CD4-positive, alpha-beta memory T cell (primary cell): ENCODE measurements at places on chromosomes 16 and 17. TPM values are rescaled to one million over a fixed set of nuclear protein-coding genes. Genes with fewer than 3 reads are reported as not detected.

CEP112 gene
- total RNA-seq, result 3.9 TPM

C17orf58 gene
- 1.3 TPM for total RNA-seq

DNA sequence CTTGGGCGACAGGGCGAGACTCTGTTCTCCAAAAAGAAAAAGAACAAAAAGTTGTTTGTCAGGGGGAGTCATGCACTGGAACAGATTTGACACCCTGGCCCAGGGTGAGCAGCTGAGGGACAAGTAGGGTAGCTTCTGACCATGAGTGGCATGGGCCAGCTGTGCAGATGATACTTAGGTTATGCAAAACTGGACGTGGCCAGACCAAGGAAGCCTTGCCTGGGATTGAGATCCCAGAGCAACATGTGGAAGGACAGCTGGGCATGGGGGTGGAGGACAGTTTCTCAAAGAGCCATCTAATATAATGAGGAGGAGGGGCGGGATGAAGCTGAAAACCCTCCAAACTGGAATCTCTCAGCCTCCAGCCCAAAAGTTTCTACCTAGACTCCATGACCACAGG lies 19.6 kb upstream of the SLC35B1 start:
- H3K27ac ChIP-seq, result no peak overlapping the region
- DNase-seq, result no peak
- no peaks in the 10 kb centered on the region for H3K27me3 ChIP-seq
- H3K36me3 ChIP-seq, result peaks cover 67% of the 10 kb centered on the region
- H3K4me3 ChIP-seq, result no peak overlapping the region
- H3K4me1 ChIP-seq, result peaks cover 51% of the 10 kb centered on the region

TNK1 gene
- 15.9 TPM for total RNA-seq

KIF1C gene
- 36.9 TPM for total RNA-seq

- DNase-seq, result no peak
- no peak overlapping the region for H3K4me3 ChIP-seq
- H3K36me3 ChIP-seq, result peaks cover 16% of the 10 kb centered on the region
- H3K27me3 ChIP-seq, result no peaks in the 10 kb centered on the region
These were observed 1.4 kb downstream of the WDR81 start for GRCh38 chr17:1725642-1726511.

DNA sequence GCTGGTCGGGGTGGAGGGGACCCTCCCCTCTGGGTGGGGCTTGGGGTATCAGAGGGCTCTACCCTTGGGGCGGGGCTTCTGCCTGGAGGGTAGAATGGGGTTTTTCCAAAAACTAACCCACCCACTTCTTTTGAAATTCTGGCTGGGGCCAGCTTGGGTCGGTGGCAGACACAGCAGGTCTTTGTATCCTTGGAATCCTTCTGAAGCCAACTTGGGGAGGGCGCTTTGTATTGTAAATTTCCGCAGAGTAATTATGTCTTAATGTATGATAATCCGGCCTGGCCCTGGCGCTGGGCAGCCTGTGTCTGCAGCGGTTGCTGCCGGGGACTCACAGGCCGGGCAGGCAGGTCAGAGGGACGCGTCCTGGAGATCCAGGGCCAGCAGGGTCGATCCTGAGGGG lies 33.9 kb upstream of the GSE1 start:
- peaks cover 8% of the 10 kb centered on the region for H3K4me1 ChIP-seq
- H3K27me3 ChIP-seq, result no peaks in the 10 kb centered on the region
- no peak for DNase-seq
- no peak overlapping the region for H3K4me3 ChIP-seq

GRCh38 chr17:60372790-60373483 lies 19.0 kb downstream of the USP32 start:
- H3K27ac ChIP-seq, result no peak overlapping the region
- H3K36me3 ChIP-seq, result no peaks in the 10 kb centered on the region
- H3K4me3 ChIP-seq, result no peak overlapping the region
- H3K4me1 ChIP-seq, result no peaks in the 10 kb centered on the region

LGALS9B gene
- total RNA-seq, result not detected

GRCh38 chr16:1761751-1762150 lies 9.6 kb downstream of the NME3 start:
- H3K27ac ChIP-seq, result no peak overlapping the region
- peaks cover 8% of the 10 kb centered on the region for H3K4me1 ChIP-seq
- no peak overlapping the region for H3K4me3 ChIP-seq
- H3K36me3 ChIP-seq, result peaks cover 24% of the 10 kb centered on the region
- no peak for DNase-seq

CDK3 gene
- 9.7 TPM for total RNA-seq

DNA sequence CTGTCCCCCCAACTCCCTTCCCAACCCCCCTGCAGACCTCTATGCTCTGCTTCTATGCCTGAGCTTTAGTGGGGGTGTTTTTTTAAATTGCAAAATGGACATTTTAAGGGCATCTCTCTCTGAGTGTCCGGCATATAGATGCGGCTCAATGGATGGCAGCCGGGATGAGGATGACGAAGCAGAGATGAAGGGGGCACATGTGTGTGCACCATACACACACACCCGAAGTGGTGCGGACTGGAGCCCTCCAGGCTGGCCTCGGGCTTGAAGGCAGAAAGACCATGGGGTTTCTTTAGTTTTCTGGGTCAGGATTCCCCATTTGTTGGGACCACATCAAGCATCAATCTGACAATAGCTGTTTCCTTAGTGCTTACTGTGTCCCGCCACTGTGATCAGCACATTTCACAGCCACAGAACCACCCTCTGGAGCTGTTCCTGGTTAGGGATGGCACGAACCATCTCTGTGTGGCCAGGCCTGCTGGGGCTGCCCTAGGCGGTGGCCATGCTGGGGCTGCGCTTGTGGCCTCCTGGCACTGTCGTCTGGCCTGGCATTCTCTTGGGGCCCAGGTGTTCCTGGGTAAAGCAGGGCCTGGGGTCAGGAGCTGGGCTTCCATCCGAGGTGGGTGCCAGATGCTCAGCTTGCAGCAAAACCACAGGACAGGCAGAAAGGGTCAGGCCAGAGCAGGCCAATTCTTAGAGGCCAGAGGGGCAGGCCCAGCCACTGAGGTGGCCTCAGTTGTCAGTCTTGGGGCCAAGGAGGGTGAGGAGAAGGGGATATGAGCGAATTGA lies 49.9 kb downstream of the NT5M start:
- no peak overlapping the region for H3K4me3 ChIP-seq
- no peaks in the 10 kb centered on the region for H3K27me3 ChIP-seq
- H3K27ac ChIP-seq, result no peak overlapping the region
- no peaks in the 10 kb centered on the region for H3K36me3 ChIP-seq
- H3K4me1 ChIP-seq, result no peaks in the 10 kb centered on the region
- DNase-seq, result no peak

DNA sequence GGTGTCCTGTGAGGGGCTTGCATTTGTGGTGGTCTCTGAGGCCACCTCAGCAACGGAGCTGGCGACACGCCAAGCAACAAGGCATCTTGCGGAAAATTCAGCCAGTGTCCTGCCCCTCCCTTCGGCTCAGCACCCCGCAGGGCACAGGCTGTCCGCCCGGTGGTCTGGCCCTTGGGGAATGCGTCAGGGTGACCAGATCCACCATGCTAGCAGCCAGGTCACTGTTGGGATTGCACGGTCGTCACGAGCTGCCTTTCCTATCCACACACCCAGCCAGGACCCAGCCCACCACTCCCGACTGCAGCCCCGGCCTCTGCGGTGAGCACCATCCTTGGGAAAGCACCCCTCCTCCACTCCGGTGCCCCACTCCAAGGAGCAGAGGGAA lies 221.2 kb downstream of the NTN1 start:
- H3K4me1 ChIP-seq, result peaks cover 13% of the 10 kb centered on the region
- H3K36me3 ChIP-seq, result no peaks in the 10 kb centered on the region
- no peaks in the 10 kb centered on the region for H3K27me3 ChIP-seq
- DNase-seq, result no peak

DNA sequence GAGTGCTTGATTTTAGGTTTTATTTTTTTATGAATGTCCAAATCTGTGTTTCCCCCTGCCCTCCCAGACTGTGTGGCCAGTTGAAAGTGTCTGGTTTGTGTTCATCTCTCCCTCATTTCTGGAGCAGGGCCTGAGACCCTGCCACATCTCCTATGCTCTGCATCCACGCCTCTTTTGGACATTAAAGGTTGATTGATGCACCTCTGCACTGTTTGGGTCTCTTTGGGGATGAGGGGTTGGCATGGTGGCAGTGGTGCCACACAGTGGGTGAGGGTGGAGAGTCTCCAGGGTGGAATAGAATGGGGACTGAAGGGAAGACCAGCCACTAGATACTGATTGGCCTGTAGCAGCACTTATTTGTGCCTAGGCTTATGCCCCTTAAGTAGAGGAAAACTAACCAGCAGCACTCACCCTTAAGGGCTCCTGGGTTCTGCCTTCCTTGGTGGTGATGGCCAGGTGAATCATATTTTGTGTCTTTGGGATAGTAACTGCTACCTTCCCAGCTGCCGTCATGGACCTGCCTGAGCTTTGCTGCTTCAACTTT lies 7.9 kb downstream of the DYNLL2 start:
- no peak for DNase-seq
- H3K4me1 ChIP-seq, result peaks cover 22% of the 10 kb centered on the region
- H3K4me3 ChIP-seq, result no peak overlapping the region
- H3K27me3 ChIP-seq, result no peaks in the 10 kb centered on the region
- peaks cover 52% of the 10 kb centered on the region for H3K36me3 ChIP-seq

CHST5 gene
- total RNA-seq, result not detected

SMPD3 gene
- total RNA-seq, result 3.1 TPM

KIF2B gene
- total RNA-seq, result not detected

DNA sequence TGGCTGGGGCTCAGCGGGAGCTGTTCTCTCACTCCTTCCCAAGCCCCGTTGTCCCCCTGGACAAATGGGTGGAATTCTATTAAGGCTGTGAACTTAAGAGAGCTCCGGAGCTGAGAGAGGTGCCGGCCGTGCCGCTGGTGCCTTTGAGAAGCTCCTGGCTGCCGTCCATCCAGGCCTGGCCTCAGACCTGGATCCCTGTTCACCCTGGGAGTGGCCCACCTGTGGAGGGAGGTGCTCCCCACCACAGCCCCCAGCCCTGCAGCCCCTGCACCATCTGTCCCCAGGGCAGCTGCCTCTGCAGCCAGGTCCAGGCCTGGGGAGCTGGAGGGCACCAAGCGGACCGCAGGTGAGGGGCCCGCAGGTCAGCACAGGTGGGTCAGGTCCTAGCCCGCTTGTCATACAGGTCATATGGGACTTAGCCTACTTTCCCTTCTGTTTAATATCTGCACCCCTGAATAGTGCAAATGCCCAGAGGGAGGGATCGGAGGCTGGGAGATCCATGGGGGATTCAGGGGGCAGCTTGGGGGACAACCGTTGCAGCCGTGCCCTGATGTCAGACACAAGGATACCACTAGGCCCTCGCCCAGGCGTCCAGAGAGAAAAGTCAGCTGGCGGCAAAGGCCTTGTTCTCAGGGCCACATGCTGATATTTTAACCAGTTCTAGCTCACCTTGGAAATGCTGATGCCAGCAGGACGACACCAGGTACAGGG lies 15.2 kb upstream of the METRNL start:
- no peaks in the 10 kb centered on the region for H3K27me3 ChIP-seq
- no peaks in the 10 kb centered on the region for H3K36me3 ChIP-seq
- H3K27ac ChIP-seq, result no peak overlapping the region
- no peak for DNase-seq

EIF4A3 gene
- 54.2 TPM for total RNA-seq

- H3K27me3 ChIP-seq, result no peaks in the 10 kb centered on the region
- no peak overlapping the region for H3K27ac ChIP-seq
- peaks cover 43% of the 10 kb centered on the region for H3K36me3 ChIP-seq
These were observed 19.0 kb downstream of the MED24 start for GRCh38 chr17:40035162-40035559.

GRCh38 chr16:55324285-55325079 lies 479 bp downstream of the IRX6 start:
- no peak overlapping the region for H3K27ac ChIP-seq
- DNase-seq, result no peak
- H3K4me1 ChIP-seq, result no peaks in the 10 kb centered on the region

SSTR5 gene
- not detected for total RNA-seq

GRCh38 chr16:53429221-53429943 lies 4.9 kb upstream of the RBL2 start:
- peaks cover 7% of the 10 kb centered on the region for H3K4me1 ChIP-seq
- no peak overlapping the region for H3K4me3 ChIP-seq
- no peaks in the 10 kb centered on the region for H3K36me3 ChIP-seq
- no peak overlapping the region for H3K27ac ChIP-seq

- H3K4me1 ChIP-seq, result no peaks in the 10 kb centered on the region
- no peak overlapping the region for H3K27ac ChIP-seq
- H3K36me3 ChIP-seq, result no peaks in the 10 kb centered on the region
- DNase-seq, result no peak
- no peaks in the 10 kb centered on the region for H3K27me3 ChIP-seq
These were observed 8.9 kb downstream of the ADAD2 start for GRCh38 chr16:84199861-84200260.

GRCh38 chr16:80948886-80949493 lies 57.7 kb downstream of the CMC2 start:
- no peak overlapping the region for H3K4me3 ChIP-seq
- no peak for DNase-seq
- no peaks in the 10 kb centered on the region for H3K36me3 ChIP-seq
- no peaks in the 10 kb centered on the region for H3K4me1 ChIP-seq

- peaks cover 61% of the 10 kb centered on the region for H3K4me1 ChIP-seq
- peak overlapping the region; percentile 97 for H3K4me3 ChIP-seq
- DNase-seq, result no peak
These were observed 1.8 kb downstream of the ATP2A3 start for GRCh38 chr17:3962217-3962964.

ST6GALNAC1 gene
- 12.7 TPM for total RNA-seq
